ENCODE measurements at places on chromosomes 16 and 17. TPM values are rescaled to one million over a fixed set of nuclear protein-coding genes. Genes with fewer than 3 reads are reported as not detected.

DNA sequence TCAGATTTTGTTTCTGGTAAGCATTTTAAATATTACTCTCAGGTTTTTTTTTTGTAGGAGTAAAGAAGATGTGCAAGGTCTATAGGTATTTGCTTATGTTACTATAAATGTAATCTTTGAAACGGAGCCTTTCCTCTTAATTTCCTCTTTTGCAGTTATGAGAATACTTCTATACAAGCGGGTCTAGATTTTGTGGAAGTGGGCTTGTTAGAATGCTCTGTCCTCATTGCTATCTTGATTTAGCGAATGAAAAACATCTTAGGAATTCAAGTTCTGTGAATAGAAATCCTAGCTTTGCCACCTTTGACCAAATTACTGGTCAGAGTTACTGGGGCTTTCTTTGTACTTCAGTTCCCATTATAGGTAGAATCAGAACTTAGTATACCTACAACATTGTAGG lies 80.3 kb downstream of the EFCAB13 start:
- DNase-seq, result no peak

GRCh38 chr17:48613862-48614694 lies 1.0 kb downstream of the HOXB8 start:
- no peak for DNase-seq

DNA sequence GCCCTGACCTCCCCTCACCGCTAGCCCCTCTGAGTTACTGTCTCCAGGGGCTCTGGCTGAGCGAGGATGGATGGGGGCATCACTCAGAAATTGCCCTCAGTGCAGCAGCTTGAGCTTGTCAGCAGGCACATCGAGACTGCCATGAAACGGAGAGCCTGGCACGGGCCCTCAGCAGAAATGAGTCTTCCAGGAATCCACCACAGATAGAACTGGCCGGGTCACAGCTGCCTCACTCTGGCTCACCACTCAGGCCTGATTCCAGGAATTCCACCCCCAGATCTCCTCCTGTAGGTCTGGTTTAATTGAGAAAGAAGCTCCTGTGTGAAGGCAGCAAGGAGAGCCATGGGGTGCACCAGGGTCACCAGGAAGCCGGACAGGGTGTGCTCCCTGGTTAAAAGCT lies 85.5 kb downstream of the GSG1L start:
- no peak for DNase-seq

GRCh38 chr17:61155590-61156237 lies 243.9 kb upstream of the TBX2 start:
- DNase-seq, result no peak

DNA sequence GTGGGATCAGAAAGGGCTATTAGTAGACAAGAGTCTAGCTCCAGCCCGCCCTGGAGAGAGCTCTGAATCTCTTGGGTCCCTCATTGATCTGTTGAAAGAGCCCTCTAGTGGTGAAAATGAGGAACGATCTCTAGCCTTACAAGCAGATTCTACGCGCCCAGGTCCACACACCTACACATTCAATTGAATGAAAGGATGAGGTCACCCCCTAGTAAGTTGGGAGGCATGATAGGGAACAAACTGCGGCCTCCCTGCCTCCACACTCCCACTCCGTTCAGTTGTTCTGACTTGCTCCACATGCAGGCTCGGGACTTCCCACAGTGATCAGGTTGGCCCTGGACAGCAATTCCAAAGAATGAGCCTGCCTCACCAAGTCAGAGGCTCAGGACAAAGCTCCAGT lies 2.9 kb upstream of the CACNG3 start:
- peak; percentile 72 for DNase-seq

DNA sequence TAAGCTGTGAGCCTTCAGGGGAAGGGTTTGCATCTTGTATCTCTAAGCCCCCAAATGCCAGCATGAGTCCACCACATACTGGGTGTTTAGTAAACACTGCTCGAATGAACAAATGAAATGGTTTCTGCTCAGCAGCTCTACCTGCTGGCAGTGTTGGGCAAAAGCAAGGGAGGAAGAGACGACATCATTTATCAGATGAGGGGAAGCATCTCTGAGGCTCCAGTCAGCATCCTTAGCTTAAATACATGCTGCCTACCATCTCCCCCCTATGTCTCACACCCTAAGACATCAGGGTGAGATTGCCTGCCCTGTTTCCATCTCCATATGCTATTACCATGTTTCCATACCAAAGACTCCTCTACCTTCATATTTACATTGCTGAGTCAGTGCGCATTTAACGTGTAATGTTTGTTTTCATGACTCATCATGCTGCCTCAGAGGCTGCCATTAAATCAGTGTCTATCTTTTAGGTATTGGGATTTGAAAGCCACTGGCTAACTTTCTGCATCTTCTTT lies 379.8 kb downstream of the UTP18 start:
- peak; percentile 41 for DNase-seq

GRCh38 chr17:36057911-36058310 lies 6.2 kb upstream of the CCL18 start:
- DNase-seq, result no peak

Gene KRTAP4-6
- not detected for total RNA-seq

Gene HOXB9
- 0.18 TPM for total RNA-seq

Gene ZSWIM7
- total RNA-seq, result 14.6 TPM

Gene PPM1E
- not detected for total RNA-seq

Measured in natural killer cell (primary cell).